ENCODE measurements at places on chromosomes 1 and 21.
A peak's percentile ranks its signal among the peaks of the same experiment; 100 is the strongest.

- DNase-seq, result peak; percentile 9
These were observed 9.0 kb upstream of the VHLL start for GRCh38 chr1:156308078-156308477.

- no peak for DNase-seq
These were observed 50.8 kb downstream of the HS2ST1 start for GRCh38 chr1:86965012-86965826.

DNA sequence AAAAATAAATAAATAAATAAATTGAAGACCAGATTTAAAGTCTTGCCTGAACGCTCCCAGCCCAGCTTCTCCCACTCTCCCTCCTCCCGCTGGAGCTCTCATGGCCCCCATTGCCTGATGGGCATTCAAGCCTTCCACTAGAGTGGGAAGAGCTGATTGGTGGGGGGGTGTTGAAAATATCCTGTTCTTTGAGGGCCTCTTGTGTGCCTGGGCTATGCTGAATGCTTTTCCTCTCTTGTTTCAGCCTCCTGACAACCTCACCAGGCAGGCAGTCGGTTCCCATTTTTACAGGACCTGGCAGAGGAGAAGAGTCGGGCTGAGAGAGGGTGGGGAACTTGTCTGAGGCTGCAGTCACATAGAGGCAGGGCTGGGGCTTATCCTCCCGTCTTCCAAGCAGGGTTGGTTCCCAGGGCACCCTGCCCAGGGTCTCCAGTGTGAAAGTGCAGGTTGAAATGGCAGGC is 59.2 kb upstream of the SSBP3 start:
- no peak for DNase-seq

DNA sequence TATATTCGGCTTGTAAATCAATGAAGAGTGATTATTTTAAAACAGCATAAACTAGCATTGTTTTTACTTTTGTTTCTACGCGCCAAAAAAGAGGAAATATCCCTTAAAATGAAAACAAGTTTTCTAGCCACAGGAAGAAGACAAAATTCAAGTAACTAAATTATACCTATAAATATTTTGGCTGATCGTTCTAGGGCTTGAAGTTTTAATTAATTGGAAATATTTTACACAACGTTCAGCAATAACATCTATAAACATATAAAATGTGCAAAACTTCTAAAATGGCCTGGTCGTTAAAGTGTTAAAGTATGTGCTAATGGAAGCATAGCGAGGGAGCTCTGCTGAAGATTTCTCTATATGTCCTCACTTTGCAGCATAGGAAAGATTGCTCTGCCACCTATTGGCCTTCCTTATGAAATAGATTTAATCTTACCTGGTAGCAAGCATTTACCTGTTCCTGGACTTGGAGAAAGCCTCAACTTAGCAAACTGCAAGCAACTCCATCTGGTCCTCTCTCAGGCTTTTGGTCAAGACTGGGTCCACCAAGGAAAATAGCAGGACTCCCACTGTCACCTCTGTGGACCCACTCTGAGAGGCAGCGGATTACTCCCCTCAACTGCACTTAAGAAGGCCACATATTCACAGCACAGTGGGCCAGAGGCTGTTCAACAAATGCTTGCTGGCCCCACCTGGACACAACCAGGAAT is 351.3 kb upstream of the RUNX1 start:
- DNase-seq, result no peak

GRCh38 chr1:43015269-43015668 is 56.6 kb upstream of the SLC2A1 start:
- DNase-seq, result no peak

DNA sequence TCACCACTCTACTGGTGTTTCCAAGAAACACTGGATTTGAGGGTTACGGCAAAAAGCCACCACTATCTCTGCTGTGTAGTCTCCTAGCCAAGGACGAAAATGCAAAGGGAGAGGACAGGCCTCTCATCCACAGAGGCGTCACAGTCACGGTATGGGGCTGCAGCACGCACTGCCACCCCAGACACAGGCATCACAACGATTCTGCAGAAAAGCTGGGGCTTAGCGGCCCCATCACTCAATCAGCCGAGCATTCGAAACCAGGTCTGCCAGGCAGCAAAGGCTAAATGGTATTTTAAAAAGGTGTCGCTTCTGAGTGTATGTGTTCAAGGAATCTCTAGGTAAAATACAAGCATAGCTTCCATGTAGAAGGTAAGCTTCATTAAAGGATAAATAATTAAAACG is 1.4 kb downstream of the RIPK4 start:
- DNase-seq, result no peak

Data from AG04449 (cell line).